CD4-positive, alpha-beta memory T cell (primary cell): ENCODE measurements at places on chromosomes 7 and 10.

DNA sequence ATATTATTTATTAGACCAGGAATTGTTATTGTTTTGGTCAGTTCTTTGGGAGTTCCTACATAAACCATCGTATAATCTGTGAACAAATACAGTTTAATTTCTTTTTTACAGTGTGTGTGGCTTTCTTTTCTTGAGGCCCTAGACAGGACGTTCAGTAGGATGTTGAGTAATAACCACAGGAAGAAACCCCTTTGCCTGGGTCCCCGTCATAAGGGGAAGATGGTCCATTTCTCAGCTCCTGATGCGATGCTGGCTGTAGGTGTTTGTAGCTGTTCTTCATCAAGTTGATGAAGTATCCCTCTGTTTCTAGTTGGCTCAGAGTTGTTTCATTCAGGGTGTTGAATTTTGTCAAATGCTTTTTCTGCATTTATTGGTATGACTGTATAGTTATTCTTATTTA lies 219.7 kb upstream of the ADARB2 start:
- no peak for DNase-seq

DNA sequence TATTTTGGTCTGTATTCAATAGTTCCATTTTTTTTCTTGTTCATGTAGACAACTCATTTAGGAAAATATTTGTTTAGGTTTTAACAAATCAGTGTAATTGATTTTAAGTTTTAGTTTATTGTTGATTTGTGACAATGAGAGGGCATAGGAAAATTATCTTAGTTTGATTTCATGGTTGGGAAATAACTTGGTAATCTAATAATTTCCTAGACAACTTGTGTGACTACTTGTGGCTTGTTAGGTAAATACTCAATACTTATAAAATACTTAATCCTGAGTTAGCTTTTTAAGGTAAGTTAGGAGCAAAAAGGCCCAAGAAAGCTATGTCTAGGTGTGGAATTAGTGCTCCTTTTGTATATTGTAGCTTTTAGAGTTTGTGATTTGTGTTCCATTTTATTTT lies 65.4 kb downstream of the ZNRF2 start:
- no peak for DNase-seq

GRCh38 chr7:73391396-73391795 lies 42.2 kb upstream of the FZD9 start:
- DNase-seq, result no peak

DNA sequence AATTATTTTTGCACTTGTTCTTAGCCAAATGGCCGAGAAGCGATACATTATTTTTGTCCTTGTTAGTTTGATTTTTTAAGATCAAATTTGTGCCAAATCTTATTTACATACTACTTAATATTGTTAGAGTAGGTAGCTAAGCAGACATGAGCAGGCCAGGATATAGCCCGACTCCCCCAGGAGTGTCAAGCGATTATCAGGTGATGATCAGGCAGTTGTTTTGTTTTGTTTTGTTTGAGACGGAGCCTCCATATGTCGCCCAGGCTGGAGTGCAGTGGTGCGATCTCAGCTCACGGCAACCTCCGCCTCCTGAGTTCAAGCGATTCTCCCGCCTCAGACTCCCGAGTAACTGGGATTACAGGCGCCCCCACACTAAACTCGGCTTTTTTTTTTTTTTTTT lies 71.1 kb downstream of the LYZL2 start:
- no peak for DNase-seq

- no peak for DNase-seq
Measured at GRCh38 chr7:108079648-108080591, 50.2 kb downstream of the LAMB4 start.

DNA sequence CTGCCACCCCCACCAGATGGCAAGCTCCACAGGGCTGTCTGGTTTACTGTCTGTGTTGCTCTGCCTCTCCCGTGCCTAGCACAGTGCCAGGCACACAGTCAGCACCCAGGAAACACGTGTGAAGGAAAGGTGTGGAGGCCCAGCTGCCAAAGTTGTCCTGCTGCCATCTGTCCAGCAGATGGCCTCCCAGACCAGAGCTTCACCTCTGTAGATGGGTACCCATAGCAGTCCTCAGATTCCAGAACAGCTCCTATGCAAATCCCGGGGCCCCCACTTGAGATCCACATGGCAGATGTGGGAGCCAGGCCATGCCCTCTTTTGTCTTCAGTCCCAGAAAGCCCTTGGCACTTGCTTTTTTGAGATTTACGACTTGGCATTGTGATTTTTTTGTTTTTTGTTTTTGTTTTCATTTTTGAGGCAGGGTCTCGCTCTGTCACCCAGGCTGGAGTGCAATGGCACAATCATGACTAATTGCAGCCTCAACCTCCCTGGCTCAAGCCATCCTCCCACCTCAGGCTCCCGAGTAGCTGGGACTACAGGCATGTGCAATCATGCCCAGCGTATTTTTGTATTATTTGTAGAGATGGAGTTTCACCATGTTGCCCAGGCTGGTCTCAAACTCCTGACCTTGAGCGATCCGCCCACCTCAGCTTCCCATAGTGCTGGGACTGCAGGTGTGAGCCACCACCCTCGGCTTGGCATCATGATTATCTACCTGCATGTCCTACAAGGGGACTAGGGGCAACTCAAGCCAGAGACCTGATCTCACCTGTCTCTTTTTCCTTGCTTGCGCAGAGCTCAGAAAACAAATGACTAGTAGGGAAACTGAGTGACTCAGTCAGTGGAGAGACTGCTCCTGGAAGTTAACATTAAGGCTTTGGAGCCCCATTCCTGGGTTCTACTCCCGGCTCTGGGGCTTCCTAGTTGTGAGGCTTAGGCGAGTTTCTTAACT lies 16.9 kb upstream of the PALD1 start:
- DNase-seq, result peak; percentile 33

GRCh38 chr10:129728246-129728820 lies 235.7 kb downstream of the EBF3 start:
- no peak for DNase-seq

DNA sequence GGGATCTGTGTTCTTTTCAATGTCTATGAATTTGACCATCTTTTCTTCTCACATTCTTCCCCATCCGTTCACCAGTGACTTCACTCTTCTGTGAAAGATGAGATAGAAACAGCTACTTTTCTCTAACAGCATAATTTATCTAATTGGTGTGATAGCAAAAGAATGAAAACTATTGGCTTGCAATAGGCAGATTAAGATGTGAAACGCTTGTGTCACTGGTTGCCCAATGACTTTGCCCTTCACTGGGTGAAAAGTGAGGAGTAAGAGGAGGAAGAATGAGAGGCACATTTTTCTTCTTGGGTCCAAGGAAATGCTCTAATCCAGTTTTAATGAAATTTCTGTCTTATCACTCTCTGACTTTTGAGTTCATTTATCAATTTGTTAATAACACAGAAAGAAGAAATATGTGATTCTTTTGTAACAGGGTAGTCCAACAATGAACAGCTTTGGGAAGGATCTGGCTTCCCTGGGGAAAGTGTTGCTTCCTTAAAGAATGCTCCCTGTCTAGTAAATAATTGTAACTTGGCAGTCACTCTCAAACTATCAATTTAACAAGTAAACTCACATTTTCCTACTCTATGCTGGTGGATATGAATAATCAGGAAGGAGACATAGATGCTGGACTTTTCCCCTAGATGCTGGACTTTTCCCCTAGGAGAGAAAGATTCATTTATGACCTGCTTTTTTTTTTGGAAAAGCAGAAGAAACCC lies 35.1 kb downstream of the BET1 start:
- DNase-seq, result no peak

- DNase-seq, result no peak
Measured at GRCh38 chr7:124930655-124931597, 1.3 kb upstream of the POT1 start.
